MV-4-11 (cell line): ENCODE measurements at places on chromosomes 5 and 9.

- DNase-seq = peak; percentile 64
These were observed 42.1 kb upstream of the GPR21 start for GRCh38 chr9:122991370-122991830.

DNA sequence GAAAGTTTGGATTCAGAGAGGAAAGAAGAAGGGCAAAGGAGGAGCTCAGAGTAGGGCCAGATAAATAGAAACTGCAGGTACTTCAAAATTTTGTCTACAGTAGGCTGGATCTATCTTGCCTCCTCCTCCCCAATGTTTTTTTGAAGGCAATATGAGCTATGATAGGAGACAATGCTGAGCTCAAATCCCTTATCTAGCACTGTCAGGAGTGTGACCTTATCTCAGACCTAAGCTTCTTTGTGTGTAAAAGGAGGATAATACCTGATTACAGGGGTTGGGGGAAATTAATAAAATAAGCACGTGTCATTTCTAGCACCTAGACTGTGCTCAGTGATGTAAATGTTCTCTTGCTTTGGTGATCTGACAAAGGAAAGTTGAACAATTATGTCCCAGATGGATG, 137.8 kb upstream of the CD180 start:
- DNase-seq = no peak

DNA sequence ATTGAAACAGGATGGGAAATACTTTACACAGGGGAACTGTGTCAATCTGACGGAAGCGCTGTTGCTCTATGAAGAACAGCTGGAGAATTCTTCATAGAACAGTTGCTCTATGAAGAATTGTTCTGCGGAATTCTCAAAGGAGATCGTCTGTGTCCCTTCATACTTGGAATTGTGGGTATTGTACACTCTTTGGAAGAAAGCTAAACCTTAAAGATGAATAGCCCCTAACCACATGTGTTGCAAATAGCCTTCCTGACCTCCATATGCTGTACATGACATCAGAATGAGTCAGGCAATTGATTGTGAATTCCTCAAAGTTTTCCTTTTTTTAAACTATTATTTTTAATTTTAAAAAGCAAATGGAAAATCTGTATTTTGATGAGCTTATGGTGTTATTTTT, 15.6 kb downstream of the NIM1K start:
- no peak for DNase-seq

- peak; percentile 25 for DNase-seq
These were observed 34.0 kb upstream of the NCS1 start for GRCh38 chr9:130138171-130138653.

GRCh38 chr9:137955224-137955570, 77.6 kb downstream of the CACNA1B start:
- DNase-seq = no peak

DNA sequence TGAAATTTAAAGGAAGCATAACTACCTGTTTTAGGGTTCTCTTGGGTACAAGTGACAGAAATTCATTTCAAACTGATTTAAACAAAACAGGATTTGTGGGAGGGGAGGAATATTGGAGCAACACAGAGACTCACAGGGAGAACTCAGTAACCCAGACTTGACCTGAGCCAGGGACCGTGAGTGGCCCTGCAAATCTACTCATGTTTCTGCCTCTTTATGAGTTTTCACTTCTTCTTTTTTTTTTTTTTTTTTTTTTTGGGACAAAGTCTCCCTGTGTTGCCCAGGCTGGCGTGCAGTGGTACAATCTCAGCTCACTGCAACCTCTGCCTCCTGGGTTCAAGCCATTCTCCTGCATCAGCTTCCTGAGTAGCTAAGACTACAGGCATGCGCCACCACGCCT, 405.6 kb upstream of the ZNF608 start:
- DNase-seq = peak; percentile 56
